ENCODE measurements at places on chromosomes 4 and X.

DNA sequence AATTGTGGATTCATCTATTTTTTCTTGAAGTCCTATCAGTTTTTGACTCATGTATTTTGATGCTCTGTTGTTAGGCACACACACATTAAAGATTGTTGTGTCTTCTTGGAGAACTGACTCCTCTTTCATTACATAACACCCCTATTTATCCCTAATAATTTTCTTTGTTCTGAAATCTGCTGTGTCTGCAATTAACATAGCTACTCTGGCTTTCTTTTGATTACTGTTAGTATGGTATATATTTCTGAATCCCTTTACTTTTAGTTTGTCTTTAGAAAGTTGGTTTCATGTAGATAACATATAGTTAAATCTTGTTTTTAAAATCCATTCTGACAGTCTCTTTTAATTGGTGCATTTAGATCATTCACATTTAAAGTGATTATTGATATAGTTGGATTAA, 5.1 kb upstream of the PJA1 start:
- no peak for DNase-seq

GRCh38 chr4:154658680-154659405, 46.4 kb upstream of the FGG start:
- no peak for DNase-seq

GRCh38 chr4:106582103-106582502, 213.5 kb upstream of the GIMD1 start:
- DNase-seq: no peak

- no peak for DNase-seq
Measured at GRCh38 chr4:170697045-170697444, 607.3 kb upstream of the AADAT start.

DNA sequence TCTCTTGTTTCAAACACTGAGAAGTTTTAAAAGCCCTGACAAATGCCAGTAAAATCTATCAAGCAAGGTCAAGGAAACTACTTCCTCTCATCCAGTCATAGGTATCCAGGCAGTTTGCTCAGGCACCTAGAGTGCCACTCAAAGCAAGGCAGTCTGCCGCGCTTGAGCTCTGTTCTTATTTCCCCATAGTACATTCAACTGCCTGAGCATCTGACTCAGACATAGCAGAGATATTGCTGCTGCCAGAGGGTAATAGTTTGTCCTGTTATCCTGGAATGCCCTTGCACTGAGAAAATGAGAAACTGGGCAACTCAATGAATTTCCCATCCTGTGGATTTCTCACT, 16.1 kb upstream of the ATP8A1 start:
- no peak for DNase-seq

GRCh38 chr4:172654457-172654856, 514.2 kb upstream of the GALNT7 start:
- DNase-seq: no peak

GRCh38 chr4:38179690-38180377, 219.6 kb downstream of the PTTG2 start:
- peak; percentile 83 for DNase-seq

GRCh38 chrX:72408885-72409284, 103.2 kb upstream of the CITED1 start:
- DNase-seq: no peak

DNA sequence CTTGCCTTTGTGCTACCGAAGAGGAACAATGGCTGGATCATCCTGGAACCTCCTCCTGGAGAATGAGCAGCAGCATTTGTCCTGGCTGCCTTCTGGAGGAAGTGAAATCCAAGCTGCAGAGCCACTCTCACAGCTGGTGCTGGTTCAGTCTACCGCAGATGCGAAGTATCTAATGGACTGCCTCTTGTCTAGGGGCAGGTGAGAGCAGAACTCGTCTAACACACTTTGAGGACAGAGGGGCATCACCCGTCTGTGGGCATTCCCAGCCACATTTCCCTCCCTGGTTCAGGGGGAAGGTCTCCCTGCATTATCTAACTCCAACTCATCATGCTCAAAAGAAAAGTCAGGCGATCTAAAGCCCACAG, 338.2 kb upstream of the GATB start:
- no peak for DNase-seq

GRCh38 chr4:150743564-150744342, 161.8 kb downstream of the MAB21L2 start:
- DNase-seq: no peak

DNA sequence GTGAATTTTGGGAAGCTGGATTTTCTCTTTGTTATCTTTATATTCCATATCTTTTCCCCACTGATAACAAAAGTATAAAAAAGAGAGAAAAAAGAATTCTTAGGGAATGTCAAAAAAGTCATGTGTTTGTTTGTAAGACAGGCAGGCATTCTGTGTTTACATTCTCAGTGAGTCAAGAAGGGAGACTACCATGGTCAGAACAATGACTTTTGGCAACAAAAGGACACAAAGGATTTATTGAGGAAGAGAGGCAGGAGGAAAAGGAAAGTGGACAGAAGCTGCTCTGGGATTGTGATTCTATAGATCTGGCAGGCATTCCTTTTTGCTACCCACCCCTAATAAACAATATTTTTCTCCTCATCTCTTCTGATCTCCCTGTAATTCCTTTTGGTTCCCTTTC, 5.9 kb upstream of the ANK2 start:
- no peak for DNase-seq

DNA sequence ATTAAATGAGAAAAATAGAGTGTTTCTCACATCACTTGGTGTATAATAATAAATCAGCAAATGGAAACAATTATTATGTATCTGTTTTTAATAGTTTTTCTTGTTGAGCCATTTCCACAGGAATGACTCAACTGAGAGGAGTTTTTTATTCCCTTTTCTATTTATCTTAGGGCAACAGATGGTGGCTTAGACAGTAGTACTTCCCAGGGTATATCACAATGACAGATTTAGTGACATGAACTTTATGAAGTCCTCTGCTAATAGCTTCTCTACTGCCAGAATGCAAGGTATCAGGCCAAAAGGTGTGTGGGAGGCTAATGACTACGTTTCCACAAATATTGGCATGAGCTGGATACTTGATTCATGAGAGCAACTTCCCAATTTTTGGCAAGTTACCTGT, 126.7 kb downstream of the HTR2C start:
- no peak for DNase-seq

DNA sequence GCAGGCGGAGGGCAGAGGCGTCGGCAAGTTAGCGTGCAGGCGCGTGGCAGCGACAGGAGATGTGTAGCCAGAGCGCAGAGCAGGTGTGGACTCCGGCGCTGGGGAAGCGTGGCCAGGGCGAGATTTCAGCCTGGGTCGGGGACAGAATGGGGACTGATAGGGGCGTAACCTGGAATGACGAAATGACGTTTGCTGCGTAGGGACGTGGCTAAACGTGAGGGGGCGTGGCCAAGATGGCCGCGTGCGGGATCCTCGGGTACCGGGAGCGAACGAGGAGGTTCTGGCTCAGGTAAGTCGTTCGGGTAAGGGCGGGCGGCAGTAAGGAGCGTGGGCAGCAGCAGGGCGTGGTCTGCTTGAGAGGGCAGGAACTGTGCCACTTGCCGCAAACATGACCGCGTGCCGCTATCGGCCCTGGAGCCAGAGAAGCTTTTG, 10.9 kb upstream of the CLTRN start:
- peak; percentile 95 for DNase-seq

DNA sequence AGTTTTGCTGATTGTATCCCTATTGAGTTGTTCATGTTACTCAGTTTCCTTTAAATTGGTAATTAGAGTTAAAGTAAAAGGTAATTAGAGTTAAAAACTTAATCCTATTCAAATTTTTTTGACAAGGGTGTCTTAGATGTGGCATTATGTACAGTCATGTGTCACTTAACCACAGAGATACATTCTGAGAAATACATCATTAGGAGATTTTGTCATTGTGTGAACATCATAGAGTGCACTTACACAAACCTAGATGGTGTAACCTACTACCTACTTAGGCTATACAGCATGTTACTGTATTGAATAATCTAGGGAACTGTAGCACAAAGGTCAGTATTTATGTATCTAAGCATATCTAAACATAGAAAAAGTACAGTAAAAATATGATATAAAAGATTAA, 39.2 kb downstream of the BEX3 start:
- no peak for DNase-seq

DNA sequence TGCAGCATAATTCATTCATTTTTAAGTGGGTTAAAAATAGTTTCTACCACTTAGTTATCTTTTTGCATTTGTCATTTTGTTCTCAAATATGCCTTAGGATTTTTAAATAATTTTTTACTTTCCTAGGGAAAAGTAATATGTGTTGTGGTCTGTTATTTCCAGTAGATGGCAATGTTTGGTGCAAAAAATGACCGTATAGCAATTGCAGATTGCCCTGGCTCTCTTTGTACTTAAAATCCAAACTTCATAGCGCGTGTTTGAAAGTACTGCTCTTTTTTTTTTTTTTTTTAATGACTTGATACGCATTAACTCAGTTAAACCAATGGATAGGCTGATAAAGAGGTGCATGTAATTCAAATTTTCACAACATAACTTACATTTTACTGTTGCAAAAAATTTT, 74.4 kb upstream of the RBMX start:
- no peak for DNase-seq

DNA sequence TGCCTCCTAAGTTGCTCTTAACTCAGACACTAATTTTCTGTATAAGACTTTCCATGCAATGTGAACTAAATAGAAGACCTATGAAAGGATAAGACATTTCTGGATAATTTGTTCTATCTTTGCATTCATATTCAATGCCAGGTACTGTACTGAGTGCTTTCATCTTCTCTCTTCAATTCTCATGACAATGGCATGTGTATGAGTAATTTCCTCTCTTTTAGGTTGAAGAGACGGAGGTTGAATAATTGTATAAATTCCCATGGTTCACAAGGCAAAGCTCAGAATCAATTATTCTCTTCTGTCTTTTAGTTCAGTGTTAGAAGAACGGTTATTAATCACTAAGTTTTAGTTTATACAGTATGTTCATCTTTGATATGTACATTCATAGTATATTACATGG, 29.3 kb upstream of the CFAP299 start:
- no peak for DNase-seq

DNA sequence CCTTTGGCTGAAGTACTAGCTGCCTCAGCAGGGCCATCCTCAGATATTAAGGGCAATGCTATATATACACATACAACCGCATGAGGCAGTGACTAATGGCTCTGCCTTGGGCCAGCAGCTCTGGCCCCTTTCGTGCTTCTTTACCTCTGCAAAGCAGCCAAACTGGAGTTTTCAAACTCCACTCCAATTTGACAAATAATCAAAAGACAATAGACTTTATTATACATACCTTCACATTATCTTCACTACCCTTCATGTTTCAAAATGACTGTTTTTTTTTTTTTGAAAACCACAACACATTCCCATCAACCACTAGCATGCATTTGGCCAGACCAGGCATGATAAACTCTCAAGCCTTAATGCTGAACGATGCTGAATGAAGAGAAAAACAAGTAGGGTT, 187.7 kb downstream of the ENOX2 start:
- DNase-seq: no peak

DNA sequence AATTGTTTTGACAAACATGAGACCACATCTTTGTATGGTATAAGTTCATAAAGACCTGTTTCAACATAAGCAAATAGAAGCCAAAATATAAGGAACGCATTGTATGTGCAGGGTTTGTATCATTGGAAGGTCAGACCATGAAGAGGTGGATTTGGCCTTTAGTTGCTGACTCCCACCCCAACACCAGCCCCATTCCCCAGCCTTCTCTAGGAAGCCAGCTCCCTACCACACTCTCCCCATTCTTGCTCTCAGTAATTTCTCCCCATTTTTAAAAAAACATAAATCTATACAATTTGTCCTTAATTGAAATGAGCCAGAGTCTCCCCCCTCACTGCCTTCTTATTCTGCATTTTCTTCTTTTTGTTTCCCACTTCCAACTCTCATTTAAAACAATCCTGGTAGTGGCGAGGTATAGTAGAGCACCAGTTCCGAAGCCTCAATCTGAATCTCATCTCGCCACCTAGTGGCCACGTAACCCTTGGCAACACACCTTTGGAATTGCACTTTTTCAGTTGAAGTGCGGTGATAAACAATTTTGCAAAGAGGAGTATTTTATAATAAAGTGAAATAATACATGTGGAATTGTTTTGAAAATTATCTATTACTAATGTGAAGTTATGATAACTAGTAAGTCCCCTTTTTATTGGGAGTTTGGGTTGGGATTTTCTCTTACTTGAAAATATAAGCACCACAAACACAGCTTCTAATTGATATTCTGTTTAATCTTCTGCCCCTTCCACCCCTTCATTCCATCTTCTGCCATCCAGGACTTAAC, 126.6 kb downstream of the ASB9 start:
- peak; percentile 72 for DNase-seq

DNA sequence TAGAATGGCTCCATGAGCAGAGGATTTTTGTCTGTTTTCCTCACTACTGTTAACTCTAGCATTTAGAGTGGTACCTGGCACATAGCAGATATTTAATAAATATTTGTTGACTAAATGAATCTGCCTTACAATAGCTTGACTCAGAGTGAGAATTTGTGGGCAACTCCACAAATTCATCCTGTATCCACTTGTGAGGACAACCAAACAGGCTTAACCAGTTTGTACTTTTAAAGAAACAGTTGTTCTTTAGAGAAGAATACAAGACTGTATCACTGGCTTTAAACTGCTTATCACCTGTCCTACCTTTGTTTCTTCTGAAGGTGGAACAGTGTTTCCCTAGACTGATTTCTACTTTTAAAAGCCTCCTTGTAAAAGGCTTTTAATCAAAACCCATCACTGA, 141.3 kb upstream of the SH3RF1 start:
- no peak for DNase-seq

DNA sequence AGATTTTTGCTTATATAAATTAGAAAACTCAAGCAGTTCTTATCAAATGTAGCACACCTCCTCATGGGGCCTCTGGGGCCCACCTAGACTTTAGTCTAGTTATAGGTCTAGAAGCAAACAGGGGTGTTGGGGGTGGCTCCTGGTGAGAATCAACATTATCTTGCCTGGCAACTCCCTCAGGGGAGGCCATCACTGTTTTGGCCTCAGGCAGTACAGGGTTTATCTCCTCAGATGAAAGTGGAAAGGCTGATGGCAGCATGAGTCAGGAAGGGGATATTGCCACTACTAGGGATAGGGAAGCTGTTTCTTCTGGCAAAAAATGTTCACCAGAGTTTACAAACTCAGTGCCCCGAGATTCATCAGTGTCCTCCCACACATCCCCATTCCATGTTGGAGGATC, 232.4 kb upstream of the BMP3 start:
- DNase-seq: no peak

- DNase-seq: peak; percentile 56
Measured at GRCh38 chrX:136627409-136627808, 20.5 kb upstream of the CD40LG start.

GRCh38 chr4:53854991-53855568, 209.3 kb downstream of the CHIC2 start:
- DNase-seq: no peak

DNA sequence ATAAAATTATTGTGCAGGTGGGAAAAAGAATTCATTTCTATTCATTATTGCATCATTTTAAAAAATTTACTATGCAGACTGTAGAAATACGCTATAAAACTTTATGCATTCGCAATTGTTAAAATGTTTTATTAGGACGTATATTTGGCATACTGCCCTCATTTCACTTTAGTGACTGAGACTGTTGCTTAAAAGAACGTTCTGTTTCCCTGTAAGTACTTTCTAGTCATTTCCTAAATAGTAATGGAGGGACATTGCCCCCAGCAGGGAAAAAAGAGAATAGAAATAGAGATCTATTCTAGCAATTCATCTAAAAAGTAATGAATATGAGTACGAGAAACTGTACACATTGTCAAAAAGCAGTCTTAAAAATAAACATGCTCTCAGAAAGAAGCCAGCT, 1295.8 kb upstream of the TENM3 start:
- DNase-seq: no peak
